Choroid plexus epithelial cell (primary cell): ENCODE measurements at places on chromosomes 3 and 15.
A peak's percentile ranks its signal among the peaks of the same experiment; 100 is the strongest.

GRCh38 chr3:34947834-34948233 is 691.5 kb upstream of the ARPP21 start:
- DNase-seq, result peak; percentile 67

DNA sequence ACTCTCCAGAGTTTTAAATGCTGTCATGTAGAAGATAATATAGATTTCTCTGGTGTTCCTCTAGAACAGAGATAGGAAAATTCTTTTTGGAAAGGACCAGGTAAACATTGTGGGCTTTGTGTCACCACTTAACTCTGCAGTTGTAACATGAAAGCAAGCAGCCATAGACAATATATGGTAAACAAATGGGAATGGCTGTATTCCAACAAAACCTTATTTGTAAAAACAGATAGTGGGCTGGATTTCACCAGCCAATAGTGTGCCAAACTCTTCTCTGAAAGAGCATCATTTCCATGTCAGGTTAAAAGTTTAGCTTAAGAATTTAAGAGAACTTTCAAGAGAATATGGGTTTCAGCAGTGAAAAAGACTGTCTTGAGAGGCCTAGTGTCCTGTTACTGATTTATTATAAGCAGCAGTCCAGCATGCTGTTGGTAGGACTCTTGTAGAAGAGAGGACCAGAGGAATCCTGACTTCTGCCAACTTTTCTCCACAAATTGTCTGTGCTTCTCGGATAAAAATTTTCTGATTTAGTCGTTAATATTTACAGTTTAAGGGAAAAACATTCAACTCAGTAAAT is 107.7 kb downstream of the TCF12 start:
- no peak for DNase-seq

DNA sequence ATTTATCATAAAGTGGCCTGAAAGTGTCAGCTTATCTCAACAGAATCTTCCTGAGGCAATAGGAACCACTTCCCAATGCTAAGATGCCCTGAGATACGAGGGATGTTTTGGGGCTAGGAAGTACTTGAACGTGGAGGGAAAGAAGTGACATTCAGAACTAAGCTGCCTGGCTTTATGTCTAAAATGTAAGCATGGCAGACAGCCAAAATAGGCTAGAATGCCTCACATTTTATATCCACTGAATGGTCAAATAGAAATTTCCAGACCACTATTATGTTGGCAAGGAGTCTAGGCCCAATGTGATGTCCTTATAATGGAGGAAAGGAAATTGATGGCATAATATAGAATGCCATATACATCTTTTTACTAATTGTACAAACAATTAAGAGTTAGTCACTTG is 154.9 kb downstream of the PEX5L start:
- peak; percentile 26 for DNase-seq

- DNase-seq, result no peak
Measured at GRCh38 chr3:157819270-157820156, 286.7 kb downstream of the SHOX2 start.

GRCh38 chr3:79148786-79149185 is 619.0 kb downstream of the ROBO1 start:
- peak; percentile 58 for DNase-seq

DNA sequence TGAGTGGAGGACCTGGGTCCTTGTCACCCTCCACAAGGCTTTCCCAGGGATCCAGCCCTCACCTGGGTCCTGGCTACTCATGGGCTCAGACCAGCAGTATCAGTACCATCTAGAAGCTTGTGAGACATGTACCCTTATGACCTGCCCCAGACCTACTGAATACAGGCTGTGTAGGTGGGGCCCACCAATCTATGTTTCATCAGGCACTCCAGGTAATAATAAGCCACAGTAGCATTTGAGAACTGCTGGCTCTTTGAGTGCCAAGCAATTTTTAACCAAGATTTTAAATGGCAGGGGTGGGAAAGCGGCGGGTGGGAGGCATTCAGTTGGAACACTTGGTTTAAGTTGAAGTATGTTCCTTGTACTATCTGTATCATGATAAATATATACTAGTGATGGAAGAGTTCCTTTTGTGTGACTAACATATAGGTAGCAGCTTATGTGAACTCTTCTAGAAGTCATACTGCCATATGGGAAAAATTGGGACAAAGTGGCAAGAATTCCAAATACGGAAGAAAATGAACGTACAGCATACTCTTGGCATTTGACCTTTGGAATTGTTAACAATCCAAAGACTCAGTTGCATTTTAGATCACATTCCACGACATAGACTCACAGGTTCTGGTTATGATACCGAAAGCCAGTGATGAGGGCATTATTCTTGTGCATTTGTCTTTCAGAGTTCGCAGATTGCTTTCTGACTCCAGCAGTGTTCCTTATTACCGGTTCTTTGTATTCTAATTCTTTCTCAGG is 190.4 kb downstream of the GHSR start:
- peak; percentile 79 for DNase-seq

DNA sequence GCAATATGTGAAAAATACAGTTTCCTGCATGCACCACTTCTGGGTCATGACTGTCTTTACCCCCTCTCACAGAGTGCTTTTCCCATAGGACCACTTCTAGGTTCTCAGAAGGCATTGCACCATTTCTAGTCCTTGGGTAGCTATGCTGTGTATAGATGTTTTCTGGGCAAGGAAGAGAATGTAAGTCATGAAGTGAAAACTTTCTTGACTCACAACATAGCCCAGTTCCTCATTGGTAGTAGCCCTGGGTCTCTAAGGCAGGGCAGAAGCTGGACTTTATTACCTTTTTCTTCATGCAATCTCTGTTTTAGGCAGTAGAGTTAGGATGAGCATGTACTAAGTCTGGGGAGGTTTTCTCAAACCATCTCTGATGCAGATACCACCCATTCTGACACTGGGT is 203.1 kb downstream of the EPHB1 start:
- DNase-seq, result no peak

DNA sequence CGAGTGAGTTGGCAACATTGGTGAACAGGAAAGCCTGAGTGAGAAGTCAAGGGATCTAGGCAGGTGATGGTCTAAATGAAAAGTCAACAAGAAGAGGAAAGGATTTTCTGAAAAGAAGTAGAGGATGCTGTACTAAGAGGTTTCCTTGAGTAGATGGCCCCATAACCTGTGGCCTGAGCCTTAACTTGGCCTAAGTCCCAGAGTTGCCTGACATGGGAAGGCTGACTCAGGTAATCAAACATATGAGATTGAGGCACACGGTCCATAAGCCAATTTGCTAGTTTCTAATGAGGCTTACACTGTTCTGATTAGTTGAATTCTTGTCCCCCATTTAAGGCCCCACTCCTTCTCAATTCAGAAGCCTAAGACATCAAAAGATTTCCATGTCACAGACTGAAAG is 262.5 kb upstream of the LMCD1 start:
- DNase-seq, result no peak

DNA sequence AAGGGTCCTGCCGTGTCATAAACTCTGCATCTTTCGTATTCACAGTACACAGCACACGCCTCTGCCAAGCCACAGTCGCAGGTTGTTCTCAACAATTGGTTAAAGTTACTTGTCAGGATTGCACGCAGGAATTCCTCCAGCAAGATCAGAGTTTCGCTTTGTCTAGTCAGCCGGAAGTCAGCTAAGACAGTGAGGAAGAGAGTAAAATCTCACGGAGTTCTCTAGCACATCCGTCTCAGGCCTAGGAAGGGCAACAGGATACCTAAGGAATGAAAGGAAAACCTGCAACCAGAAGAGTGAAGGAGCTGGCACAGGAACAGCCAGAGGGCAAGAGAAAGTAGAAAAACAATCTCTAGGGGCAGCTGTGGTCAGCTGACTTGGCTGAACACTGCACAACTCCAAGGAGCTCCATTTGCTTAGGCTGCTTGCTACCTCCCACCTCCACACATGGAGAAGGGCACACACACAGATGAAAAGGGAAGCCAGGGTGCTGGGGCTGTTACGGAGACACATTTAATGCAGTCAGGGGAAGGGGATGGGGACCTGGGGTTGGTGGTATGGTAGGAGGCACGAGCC is 23.7 kb downstream of the RORA start:
- peak; percentile 61 for DNase-seq

DNA sequence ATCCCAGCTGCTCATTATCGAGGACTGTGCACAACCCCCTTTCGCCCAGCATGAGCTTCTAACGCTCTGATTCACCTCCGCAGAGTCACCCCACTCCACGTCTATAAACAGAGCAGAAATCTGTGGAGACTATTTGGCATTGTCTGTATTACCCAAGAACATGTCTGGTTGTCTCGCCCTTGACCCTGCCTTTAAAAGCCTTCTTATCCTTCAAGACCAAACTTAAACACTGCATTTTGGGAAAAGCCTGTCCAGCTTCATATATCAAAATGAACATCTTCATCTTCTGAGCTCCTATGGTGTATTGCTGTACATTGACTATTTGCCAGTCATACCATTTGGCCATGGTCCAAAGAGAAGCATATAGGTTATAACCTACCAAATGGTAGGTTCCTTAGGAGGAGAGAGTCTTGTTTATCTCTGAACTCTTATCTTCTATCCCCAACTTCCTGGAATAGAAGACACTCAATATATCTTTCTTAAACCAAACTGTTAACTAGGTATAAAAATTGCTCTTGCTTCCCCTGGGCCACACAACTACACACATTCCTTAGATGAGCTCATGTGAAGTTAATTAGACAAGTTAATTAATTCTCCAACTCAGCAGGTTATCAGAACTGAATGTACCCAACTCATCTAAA is 90.1 kb downstream of the FBN1 start:
- DNase-seq, result peak; percentile 96

DNA sequence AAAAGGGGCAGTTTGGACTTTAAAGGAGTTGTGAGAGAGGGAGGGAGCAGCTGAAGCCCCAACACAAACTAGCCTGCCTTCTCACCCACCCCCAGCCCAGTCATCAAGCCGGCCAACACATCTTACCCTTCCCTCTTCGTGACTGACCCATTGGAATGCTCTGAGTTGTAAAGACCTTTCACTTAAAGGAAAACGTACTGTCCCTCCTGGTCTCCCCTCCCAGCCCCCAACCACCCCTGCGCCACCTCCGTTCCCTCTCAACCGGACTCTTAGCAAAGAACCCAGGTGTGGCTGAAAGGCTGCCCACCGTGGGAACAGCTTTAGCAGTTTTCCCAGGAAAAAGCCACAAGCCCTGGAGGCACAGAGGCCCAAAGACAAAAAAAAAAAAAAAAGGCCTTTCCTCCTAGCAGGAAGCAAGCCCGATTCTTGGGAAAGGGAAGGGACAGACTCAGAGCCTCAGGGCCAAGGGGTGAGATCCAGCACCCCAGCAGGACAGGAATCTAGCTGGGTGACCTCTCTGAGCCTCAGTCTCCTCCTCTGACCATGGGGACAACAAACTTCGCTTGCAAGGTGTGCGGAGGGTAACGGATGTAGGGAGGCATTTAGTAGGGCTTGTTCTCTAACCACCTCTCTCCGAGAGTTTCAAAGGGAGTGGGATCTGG is 2.4 kb downstream of the CYP11A1 start:
- no peak for DNase-seq

DNA sequence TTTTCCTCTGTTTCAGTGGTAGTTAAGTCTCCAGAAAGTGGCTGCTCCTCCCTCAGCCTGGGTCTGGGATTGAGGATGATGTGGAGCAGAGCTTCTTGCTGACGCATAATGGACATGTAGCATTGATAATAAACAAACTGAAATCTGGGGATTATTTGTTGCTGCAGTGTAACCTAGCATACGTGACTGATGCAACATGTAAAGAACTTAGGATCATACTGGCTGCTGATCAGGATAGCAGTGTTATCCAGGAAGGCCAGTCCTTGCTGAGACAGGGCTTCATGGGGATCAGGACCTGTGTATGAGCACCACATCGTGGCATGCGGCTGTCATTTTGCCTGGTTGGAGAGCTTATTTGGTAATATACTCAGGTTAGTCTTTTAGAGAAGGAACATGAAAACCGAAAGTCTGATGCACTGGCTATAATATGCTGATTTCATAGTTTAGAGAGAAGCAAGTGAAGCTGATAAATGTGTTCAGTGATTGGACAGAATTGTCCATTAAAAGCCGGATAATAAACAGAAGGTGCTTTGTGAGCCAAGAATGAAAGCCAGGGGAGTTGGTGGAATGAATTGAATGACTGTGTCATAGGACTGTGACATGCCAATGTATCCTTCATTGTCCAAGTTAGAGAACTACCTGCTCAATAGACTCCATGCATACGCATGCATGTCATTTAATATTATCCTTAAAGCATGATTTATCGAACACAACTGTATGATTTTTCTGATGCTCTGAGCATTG is 4.1 kb downstream of the MINAR1 start:
- DNase-seq, result no peak

- peak; percentile 23 for DNase-seq
Measured at GRCh38 chr3:4493941-4494894, 1.1 kb downstream of the ITPR1 start.
